ENCODE measurements at places on chromosomes 11 and 22.
A peak's percentile ranks its signal among the peaks of the same experiment; 100 is the strongest.

DNA sequence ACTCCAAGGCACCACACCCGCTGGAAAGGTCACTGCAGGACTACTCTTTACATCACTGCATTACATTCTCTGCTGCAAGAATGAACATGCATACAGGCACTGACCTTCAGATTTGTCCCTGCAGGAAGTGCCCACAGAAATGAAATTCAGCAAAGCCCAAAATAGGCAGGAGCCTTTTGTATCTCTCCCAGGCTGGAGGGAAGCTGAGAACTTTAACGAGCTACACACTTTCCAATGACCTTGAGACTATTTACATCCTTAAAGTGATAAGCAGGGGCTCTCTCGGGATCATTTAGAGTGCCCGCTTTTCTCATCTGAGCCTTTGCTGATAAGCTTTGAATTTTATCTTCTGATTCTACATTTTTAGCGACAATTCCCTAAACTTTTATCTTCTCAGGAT lies 12.5 kb downstream of the FEZ1 start:
- no peak for DNase-seq

DNA sequence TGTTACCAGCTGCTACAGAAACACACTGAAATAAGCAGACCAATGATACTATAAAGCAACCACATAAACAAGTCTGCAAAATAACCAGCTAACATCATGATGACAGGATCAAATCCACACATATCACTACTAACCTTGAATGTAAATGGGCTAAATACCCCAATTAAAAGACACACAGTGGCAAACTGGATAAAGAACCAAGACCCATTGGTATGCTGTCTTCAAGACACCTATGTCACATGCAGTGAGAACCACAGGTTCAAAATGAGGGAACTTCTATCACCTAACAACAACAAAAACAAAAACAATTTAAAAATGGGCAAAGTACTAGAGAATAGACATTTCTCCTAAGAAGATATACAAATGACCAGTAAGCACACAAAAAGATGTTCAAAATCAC lies 89.9 kb downstream of the ARHGAP32 start:
- DNase-seq: no peak

DNA sequence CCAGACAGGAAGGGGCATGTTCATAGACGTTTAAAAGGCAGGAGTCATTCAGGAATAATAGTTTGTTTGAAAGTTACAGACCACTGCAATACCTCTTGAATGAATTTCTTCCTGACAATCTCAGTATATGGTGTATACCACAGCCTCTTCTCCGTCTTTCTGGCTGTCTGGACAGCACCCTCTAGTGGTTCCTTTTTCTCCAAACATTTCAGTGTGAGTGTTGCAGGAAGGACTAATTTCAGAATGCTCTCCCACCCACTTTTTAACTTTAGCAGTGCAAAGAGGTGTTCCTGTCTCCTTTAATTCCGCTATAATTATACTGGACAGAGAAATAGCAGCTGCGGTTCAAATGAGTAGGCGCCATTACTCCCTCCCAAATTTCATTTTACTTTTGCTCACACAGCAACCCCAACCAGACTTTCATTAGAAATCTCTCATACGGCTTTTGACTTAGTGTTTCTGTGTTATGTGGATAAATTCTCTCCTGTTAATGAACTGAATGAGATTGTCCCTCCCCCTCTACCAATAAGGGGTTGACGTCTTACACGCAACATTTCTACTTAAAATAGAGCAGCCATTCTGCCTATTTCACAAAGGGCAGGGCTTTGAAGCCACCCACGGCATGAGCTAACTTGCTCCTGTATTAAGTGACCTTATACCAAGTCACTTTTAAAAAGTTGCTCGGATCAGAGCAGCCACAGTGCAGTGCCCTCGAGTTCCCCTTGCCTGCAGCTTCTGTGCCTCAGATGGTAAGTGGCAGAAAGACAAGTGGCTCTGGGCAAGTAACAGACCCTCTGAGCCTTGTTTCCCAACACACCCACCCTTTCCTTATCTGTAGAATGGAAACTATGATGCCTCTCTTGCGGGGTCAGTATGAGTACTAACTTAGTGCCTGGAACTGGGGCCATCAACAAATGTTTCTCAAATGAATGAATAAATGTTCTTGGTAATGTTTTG lies 368.6 kb downstream of the OPCML start:
- DNase-seq: no peak

DNA sequence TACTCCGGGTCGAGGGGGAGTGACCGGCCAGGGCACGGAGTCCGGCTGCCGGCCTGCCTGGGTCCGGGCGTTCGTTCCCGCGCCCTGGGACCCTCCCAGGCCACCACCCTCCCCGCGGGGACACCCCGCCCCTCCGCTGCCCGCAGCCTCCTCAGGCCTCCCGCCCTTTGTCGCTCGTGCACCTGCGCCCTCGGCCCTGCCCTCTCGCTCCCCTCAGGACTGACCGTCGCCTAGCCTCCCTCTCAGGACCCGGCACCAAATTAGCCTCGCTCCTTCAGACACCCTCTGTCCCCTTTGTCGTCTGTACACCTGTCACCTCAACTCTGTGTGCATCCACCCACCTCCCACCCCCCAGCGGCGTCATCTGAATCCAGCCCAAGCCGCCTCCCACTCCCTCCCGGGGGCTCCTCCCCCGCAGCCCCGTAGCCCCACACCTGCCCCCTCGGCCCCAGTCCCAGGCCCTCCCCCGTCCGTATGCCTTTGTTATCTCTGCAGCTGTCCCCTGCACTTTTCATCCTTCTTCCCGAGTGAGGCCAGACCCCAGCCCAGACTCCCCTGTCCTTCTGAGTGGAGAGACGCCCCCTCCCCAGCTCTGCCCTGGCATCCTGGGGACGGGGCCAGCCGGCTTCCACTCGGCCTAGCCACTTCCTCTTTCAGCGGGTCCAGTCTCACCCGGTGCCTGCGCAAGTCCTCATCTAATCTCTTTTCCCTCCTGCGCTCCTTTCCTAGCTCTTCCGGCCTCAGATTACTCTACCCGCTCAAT lies 643 bp downstream of the TIGD3 start:
- DNase-seq: peak; percentile 62

GRCh38 chr22:40176921-40177737 lies 596 bp upstream of the TNRC6B start:
- peak; percentile 64 for DNase-seq

GRCh38 chr11:17449158-17449557 lies 27.5 kb downstream of the ABCC8 start:
- no peak for DNase-seq

- DNase-seq: no peak
Observed at GRCh38 chr11:31106326-31106725, 263.2 kb downstream of the DCDC1 start.

DNA sequence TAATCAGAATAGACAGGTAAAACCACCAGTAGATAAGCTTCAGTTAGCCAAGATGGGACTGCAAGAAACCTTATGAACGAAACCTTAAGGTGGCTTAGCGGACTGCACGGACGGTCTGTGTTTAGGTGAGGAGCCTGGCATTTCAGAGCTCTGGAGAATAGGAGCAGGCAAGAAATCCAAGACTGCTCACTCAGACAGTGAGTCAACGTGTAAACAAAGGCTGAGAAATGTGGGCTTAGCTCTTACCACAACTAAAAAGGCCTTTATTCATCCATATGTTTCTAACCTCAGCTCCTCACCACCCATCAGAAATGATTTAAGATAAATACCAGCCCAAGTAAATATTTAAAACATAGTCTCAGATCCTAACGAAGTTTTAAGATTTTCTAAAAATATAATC lies 657.7 kb downstream of the OPCML start:
- DNase-seq: no peak

GRCh38 chr22:25485626-25486545 lies 78.6 kb upstream of the GRK3 start:
- no peak for DNase-seq

GRCh38 chr11:71211631-71212030 lies 40.7 kb downstream of the SHANK2 start:
- no peak for DNase-seq

DNA sequence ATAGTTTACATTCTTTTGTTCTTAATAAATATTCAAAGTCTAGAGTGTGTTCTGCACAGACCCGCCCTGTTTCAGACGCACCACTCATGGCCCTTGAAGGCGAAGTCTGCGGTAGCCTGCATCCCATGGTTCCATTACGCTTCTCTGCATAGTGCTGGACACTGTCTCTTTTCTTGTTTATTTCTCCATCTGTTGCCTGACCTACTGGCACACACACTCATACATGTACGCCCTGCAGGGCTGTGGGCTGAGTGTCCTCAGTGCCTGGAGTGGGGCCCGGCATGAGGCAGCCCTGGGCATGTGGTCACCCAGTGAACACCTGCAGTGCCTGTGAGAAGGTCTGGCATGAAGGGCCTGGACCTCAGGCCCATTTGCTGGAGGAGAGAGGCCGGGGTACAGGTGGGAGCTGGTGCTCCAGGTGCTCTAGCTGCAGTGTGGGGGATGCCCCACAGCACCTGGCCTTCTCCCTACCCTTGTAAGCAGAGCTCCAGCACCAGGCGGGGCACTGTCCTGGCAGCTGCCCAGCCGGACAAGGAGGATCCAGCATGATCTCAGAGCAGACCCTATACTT lies 404.1 kb downstream of the TBC1D22A start:
- no peak for DNase-seq

DNA sequence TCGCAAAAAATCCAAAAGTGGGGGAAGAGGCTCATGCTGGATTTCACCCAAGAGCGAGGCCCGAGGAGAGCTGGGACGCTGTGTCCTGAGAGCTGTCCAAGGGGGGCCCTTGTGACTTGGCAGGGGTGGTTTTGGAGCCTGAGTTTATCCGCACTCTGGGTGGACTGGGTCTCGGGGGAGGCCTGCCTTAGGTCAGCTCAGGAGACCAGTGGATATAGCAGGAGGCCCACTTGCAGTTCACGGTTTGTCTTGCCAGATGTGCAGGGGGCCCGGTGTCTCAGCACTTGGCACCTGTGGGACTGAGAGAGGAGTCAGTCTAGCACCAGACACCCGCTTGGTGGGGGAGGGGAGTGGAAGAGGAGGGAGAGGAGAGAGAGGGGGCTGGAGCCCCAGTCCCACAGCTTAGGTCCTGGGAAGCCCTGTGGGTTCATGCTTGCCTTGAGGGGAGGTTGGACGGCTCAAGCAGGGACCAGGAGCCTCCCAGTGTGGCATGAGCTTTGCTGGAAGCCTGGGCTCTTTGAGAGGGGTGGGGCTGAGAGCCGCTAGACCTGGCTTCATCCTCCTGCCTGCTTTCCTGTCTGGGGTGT lies 33.4 kb downstream of the PARVB start:
- DNase-seq: no peak

GRCh38 chr11:107583629-107584195 lies 7.2 kb upstream of the ELMOD1 start:
- DNase-seq: no peak

DNA sequence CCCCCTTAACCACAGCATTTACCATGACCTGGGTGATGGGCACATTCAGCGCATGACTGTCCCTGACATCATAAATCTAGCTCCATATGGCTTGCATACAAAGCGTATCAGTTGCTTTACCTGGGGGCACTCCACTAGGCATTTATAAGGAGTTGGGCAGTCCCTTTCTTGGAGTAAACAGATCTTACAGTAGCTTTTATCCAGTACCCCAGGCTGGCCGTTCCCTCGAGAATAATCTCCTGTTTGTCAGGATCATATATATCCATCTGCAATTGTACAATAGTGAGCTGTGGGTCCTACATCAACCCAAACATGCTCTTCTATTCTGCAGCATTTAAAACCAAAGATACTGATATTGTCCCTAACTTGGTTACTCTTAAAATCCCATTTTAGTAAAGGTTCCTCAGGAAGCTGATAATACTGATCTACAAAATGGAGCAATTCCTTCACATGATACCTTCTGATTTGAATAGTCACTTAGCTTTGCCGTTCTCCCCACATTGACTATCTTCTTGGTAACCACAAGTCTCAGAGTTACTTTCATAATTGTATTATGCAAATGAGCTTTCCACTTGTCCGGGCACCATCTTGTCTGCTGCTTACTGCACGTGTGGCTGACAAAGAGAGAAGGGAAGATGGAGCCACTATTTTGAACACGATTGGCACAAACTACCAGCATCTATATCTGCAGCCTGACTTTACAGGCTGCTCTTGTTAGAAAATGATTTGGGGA lies 205.0 kb downstream of the CWF19L2 start:
- no peak for DNase-seq

DNA sequence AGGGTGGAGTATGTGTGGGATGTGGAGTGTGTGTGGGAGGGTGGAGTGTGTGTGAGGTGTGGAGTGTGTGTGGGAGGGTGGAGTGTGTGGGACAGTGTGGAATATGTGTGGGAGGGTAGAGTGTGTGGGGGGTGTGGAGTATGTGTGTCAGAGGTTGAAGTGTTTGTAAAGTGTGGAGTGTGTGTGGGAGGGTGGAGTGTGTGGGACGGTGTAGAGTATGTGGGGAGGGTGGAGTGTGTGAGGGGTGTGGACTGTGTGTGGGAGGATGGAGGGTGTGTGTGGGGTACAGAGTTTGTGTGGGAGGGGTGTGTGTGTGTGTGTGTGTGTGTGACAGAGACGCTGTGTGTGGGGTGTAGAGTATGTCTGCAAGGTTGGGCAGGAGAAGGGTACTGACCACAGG lies 355.5 kb downstream of the CADM1 start:
- no peak for DNase-seq

DNA sequence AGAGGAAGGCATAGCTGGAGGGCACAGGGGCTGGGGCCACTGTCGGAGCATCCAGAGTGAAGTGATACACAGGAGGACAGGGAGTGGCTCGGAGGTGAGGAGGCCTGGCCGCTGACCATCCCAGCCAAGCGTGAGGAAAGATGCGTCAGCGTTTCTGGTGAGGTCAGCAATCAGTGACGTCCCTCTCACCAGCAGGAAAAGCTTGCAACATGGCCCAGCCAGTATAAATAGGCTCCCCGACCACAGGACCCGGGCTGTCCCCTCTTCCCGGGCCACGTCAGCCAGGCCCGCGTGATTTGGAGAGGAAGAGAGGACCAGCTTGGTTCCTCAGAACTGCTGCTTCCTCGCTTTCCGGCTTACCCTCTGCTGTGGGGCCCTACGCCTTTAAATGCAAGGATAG lies 4.2 kb upstream of the OSM start:
- no peak for DNase-seq

Data from activated gamma-delta T cell treated with Interleukin-2 at 50 U/mL for 16 hours (primary cell).